ENCODE measurements at places on chromosomes 4 and X.

- no peak for DNase-seq
Measured at GRCh38 chrX:144219035-144219434, 335.2 kb downstream of the UBE2NL start.

- DNase-seq: no peak
Measured at GRCh38 chr4:152997288-152997687, 61.2 kb downstream of the FHDC1 start.

GRCh38 chr4:158845311-158846041 is 76.7 kb downstream of the FNIP2 start:
- DNase-seq: no peak

- DNase-seq: no peak
Measured at GRCh38 chr4:15318621-15319348, 109.0 kb upstream of the C1QTNF7 start.

DNA sequence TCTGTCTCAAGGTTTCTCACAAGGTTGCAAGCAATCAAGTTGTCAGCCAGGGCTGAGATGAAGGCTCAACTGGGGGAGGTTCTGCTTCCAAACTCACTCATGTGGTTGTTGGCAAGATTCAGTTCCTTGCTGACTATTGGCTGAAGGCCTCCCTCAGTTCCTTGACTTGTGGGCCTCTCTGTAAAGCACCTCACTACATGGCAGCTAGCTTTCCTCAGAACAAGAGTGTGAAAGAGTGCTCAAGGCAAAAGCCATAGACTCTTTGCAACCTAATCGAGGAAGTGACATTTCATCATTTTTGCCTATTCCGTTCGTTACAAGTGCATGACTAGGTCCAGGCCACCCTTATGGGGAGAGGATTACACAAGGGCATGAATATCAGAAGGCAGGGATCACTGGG is 52.0 kb downstream of the CXorf58 start:
- DNase-seq: no peak

DNA sequence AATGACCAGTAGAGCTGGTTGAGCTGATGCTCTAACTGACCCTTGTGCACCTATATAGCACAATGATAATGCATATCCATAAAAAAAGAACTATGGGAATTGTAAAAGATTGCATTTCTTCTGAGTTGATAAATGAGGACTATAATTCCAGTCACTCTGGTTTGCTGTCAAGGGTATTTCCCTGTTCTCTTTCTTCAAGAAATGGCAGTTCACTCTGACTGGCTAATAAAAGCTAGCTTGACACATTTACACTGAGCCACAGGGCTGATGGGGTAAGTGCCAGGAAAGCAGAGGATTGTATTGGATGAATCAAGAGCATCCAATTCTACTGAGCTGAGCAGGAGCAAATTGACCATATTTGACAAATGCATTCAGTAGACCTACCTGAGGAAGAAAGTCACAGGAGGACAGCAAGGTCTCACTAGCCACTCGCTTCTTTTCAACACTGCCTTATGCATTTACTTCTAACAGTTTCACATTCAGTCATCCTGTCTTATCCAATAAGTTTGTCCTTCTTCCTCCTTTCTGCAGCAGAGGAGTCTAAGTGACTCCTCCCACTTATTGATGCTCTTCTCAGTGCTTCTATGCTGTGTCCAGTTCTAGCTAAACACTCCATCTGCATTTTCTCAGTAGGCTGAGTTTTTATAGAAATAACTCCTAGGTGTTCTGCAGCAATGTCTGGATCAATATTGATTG is 43.0 kb downstream of the RBMX2 start:
- DNase-seq: no peak

DNA sequence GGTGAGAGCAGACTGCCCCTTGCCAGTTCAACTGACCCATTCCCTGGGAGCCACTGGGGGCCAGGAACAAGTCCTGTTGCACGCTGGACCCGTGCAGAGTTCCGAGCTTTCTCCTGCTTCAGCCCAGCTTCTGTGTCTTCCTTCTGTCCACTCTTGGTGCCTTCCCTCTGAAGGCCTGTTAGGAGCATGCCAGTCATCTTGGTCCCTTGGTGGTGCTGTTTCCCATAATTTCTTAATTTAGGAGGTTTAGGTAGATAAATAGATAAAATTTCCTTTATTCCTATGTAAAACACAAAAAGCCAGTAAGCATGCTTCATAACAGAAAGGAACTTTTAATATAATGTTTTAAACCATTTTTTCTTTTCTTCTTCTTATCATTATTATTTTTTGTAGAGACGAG is 672.7 kb downstream of the CCSER1 start:
- no peak for DNase-seq

DNA sequence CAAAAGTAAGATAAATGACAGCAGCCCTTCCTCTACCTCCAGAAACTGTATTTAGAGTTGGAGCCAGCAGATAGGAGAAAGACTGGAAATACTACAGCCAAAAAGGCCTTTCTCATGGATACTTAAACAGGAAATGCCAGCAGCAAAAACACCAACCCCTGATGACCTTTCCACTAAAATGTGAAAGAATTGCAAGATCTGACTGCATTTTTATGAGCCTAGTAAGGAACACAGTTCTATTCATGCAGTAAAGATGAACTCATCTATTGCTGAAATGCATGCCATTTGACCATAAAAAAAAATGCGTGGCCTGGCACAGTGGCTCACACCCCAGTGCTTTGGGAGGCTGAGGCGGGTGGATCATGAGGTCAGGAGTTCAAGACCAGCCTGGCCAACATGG is 19.9 kb downstream of the ABCG2 start:
- no peak for DNase-seq

DNA sequence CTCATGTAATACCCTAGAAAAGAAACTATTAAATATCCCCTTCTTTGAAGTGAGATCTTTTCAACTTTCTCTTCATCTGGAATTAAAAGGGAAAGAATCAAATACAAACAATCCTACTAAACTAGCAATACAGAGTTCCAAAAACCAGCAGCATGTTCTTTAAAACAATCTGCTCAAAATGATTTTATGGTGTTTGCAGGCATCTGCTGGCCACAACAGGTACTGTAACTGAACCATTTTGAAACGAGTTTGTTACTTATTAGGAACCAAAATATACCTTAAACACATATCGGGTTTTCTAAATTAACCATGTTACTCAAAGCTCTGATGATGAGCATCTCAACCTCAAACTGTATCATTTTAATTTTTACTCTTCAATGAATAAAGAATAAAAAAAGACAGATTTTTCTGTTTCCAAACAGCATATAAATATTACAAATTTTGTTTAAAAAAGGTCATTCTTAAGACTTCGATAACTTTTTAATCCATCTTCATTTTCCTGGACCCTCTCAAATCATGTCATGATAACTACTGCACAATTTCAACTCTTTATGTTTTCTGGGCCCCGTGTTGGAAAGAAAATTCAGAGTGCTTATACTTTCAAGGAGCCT is 56.5 kb downstream of the ARAP2 start:
- no peak for DNase-seq

DNA sequence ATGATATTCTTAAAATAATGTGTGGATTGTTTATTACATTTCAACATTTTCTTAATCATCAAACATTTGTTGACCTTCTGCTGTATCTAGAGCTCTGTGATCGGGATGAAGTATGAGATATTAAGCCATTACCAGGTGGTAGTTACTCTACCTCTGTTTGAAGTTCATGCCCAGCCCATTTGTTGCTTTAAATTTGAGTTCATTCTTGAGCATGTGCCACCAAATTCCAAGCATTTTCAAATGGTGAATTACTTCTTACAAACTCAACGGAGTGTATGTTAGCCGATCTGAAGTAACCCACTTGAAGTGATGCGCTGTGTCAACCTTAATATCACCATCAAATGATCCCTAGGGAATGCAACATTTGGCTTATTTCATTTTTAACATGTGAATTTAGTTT is 7.3 kb upstream of the DTHD1 start:
- DNase-seq: no peak

- DNase-seq: no peak
Measured at GRCh38 chrX:77719388-77719787, 66.6 kb downstream of the ATRX start.

DNA sequence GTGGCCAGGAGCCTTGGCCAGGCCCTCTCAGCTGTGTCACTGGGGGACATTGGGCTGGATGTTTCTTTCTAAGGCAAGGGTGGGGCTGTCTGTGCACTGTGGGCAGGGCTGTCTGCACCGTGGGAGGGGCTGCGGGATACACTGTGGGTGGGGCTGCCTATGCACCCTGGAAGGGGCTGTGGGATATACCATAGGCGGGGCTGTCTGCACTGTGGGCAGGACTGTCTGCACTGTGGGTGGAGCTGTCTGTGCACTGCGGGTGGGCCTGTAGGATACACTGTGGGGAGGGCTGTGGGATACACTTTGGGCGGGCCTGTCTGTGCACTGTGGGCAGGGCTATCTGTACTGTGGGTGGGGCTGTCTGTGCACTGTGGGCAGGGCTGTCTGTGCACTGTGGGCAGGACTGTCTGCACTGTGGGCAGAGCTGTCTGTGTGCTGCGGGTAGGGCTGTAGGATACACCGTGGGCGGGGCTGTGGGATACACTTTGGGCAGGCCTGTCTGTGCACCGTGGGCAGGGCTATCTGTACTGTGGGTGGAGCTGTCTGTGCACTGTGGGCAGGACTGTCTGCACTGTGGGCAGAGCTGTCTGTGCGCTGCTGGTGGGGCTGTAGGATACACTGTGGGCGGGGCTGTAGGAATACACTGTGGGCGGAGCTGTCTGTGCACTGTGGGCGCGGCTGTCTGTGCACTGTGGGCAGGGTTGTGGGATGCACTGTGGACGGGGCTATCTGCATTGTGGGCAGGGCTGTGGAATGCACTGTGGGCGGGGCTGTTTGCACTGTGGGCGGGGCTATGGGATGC is 31.1 kb downstream of the ACOX3 start:
- DNase-seq: no peak

DNA sequence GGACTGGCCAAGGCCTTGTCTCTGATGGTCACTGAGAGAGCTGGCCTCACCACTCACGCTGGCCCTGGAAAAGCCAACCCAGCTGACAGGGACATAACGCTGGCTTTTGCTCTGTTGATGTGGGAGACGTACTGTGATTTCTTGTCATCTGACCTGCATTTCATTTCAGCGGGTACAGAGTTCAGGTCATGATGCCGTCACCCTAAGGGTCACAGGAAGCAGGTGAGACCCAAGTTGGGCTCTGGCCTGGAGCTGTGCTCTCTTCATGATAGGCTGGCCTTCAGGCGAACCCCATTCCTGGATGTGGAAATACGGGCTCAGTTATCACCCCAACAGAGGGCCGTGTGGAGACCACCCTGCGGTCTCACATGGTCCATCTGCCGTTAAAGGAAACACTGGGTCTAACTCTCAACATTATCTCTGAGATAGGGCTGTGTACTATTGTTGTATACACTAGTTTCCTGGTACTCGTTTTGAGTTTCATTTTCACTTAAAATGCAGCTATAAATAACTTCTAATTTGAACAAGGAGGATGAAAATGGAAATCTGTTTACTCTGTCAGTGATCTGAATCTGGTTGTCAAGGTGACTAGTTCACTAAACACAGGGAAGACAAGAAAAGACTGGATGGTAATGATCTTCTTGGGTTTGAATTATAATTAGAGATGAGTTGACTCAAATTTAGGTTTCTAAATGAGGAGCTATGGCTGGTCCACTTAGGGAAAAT is 89.1 kb downstream of the TBC1D9 start:
- DNase-seq: peak; percentile 17

GRCh38 chr4:70203601-70204000 is 8.1 kb downstream of the ODAM start:
- DNase-seq: no peak

- no peak for DNase-seq
Measured at GRCh38 chr4:1206299-1207156, 34.1 kb upstream of the SPON2 start.

GRCh38 chr4:125781651-125782050 is 466.9 kb downstream of the FAT4 start:
- DNase-seq: no peak

- no peak for DNase-seq
Measured at GRCh38 chr4:23888421-23889319, 1.2 kb downstream of the PPARGC1A start.

DNA sequence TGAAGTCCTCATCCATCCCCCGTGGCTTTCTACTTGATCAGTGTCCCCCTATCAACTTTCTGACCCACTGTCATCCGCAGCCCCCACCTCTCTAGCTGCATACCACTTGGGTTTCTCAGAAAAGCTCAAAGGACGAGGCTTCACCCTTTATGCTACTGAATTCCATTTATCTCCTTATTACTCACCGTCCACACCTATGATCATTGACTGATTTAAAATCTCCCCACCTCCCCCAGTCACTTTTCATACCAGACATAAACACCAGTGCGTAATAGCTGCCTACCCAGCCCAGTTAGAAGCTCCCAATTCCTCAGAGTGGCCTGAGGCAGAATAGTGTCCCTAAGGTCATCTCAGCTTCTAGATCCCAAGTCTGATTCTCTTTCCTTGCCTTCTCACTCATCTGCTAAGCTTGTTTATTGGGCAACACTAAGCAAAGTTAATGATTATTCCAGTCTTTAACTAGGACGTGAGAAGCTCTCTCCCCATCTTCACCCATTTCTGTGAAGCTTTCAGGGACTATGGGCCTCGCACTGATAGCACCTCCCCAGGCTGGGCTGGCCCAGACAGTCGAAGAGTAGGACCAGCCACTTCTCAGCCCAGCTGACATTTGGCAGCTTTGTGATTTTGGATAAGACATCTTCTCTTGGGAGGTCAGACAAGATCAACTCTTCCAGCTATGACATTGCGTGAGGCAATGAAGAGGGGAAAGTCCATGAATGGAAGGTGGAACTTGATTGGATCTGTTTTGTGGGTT is 7.2 kb upstream of the DDX60L start:
- no peak for DNase-seq

DNA sequence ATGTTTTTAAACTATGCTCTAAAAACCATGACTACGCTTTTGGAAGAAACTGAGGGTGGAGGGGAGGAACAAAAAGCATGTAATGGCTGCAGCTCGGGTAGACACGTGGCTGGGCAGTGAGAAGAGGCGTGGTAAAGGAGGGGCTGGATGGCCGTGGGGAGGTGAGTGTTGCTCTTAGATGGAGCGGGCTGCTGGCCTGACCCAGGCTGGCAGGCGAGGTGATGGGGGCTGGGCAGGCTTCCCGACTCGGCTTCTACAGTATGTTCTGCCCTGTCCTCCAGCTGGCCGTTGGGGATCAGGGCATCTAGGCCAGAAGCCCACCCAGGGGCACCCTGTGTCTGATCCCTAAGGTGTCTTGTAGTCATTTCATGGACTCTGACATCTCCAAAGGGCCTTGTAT is 60.7 kb downstream of the EFHC2 start:
- DNase-seq: peak; percentile 13

DNA sequence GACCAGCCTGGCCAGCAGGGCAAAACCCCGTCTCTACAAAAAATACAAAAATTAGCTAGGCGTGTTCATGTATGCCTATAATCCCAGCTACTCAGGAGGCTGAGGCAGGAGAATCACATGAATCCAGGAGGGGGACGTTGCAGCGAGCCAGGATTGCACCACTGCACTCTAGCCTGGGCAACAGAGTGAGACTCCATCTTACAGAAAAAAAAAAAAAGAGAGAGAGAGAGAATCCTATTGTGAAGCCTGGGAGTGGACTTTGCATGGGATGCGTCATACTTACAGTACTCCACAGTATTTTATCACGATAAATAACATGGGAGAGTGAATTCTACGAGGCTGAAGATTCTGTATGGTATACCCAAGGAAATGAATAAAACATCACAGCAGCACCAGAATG is 139.6 kb downstream of the AASDH start:
- no peak for DNase-seq

GRCh38 chrX:153830640-153831428 is 490 bp upstream of the PDZD4 start:
- peak; percentile 10 for DNase-seq
